IMR-90 (cell line): ENCODE measurements at places on chromosomes 3 and 15. TPM values are rescaled to one million over a fixed set of nuclear protein-coding genes. Genes with fewer than 3 reads are reported as not detected.

GOLGA8Q gene
- 0.18 and 0.28 TPM in 2 replicates for total RNA-seq

CHRM5 gene
- total RNA-seq = under 0.01 TPM in 2 replicates

SEMA6D gene
- 17.4 and 18.3 TPM in 2 replicates for total RNA-seq

FAM81A gene
- not detected in 2 replicates for total RNA-seq

FOXB1 gene
- not detected in 2 replicates for total RNA-seq

AHSG gene
- not detected in 2 replicates for total RNA-seq

DNA sequence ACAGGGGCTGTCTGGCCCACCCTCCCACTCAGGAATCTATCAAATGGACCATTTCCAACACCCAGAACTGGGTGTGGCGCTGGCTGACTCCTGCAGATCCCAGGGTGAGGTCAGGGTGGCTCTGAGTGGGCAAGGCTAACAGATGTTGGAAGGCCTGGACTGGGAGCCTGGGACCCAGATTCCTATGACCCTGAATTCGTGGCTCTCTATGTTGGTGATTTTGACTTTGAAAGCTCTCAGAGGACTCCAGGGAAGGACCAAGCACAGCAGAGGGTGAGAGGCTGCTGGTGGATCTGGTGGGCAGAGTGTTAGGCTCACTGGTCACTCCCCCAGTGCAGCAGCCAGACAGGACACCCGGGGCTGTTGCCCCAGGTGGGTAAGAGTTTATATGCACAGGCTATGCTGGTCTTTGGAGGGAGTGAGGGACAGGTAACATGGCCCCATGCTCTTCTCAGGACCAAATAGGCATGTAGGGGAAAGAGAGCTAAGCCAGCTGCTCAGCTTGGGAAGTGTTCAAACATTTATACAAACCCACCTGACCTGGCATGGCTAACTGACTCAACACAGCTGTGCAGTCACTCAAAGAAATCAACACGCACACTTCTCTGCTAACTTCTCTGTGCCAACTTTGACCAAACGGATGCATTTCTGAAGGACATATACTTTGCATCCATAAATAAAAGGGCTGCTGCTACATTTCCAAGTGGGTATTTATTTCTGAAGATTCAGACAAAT is 62.6 kb upstream of the RAB6B start:
- no peak for DNase-seq

DNA sequence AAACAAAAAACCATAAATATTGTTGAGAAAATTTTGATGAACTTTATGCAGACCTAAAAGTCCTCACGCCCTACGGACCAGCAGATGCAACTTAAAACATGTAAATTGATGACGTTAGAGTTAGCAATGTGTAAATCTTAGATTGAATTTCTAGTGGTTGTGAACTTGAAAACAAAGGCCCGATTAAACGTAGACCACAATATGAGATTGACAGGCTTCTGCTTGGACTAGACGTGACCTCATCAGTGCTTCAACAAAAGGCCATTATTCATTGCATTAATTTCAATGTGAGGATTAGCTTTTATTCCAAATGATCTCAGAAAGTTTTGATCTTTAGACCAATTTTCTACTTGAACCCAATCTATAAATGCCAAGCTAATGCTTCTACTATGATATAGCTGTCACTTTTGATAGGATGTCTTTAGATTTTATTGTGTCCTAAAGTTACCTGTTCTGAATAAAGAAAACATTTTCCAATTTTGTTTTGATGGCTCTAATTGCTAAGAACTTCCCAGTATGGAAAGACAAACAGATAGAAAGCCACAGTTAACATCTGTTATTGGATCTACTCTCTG is 55.4 kb upstream of the SPPL2A start:
- no peak for DNase-seq

- DNase-seq = no peak
Measured at GRCh38 chr3:76827701-76828226, 212.1 kb upstream of the ROBO2 start.

- no peak for DNase-seq
Measured at GRCh38 chr15:25240461-25241021, 198.3 kb downstream of the UBE3A start.

DNA sequence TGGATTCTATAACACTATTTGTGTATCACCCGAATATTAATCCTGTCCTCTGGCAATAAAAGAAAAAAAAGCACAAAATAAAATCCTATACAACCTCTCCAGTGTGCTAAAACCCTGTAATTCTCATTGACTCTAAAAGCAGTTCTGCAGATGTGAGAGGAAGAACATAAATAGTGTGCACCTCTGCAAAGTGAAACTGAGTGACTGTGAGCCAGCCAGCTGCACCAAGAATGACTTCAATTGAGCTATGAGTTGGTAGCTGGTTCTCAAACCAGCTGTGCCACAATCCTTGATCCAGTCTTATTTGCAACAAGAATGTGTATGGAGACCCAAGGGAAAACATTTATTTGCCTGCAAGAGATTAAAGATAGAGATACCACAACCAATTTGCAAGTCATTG is 31.2 kb upstream of the COL8A1 start:
- DNase-seq = no peak

DNA sequence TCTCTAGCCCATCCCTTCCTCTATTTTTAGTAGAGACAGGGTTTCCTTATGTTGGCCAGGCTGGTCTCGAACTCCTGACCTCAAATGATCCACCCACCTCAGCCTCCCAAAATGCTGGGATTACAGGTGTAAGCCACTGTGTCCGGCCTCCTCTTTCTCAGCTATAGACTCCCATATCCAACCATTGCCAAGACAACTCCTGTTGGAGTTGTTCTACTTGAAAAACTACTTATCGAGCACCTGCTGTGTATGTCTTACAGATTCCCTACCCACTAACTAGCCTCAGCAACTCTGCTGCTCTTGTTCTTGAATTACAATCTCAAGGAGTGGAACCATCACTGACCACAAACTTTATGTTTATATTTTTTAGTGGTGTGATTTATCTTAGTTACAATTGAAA is 186.6 kb downstream of the SLC9A9 start:
- no peak for DNase-seq

- DNase-seq = no peak
Measured at GRCh38 chr3:31925271-31925630, 55.8 kb downstream of the OSBPL10 start.

DNA sequence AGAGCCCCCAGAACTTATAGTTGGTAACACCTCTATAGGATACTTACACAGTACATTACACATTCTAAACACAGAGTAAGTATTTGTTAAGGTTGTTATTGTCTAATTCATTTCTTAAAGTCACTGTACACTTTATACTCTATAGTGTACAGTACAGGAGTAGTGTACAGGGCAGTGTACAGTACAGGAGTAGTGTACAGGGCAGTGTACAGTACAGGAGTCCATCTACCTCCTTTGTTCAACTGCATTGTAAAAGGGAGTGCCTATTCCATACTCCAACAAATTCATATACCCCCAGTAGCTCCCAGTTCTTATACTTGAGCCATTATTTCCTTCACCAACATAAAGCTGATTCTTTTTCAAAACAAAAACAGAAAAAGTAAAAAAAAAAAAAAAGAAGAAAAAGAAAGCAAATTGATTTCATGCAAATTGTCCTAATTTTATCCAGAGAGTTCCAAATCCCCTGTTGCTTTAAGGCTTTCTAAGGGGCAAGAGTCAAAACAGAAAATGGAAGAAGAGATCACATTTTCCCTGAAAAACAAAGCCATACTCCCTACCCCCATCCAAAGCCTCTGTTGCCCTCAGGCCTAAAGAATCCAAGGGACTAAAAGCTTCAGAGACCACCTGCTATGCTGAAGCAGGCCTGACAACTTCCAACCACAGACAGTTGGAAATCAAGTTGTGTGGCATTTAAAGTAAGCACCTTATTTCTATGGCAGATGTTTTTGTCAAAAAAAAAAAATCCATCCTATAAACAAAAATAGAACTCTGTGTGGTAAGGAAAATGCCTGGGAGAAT is 125.6 kb downstream of the PLCH1 start:
- DNase-seq = no peak

- DNase-seq = no peak
Measured at GRCh38 chr3:32959371-32959770, 7.9 kb downstream of the CCR4 start.

GRCh38 chr3:153919773-153920172 is 201.4 kb upstream of the ARHGEF26 start:
- DNase-seq = no peak

- DNase-seq = peak; percentile 94
Measured at GRCh38 chr3:177451864-177452830, 254.9 kb upstream of the TBL1XR1 start.

DNA sequence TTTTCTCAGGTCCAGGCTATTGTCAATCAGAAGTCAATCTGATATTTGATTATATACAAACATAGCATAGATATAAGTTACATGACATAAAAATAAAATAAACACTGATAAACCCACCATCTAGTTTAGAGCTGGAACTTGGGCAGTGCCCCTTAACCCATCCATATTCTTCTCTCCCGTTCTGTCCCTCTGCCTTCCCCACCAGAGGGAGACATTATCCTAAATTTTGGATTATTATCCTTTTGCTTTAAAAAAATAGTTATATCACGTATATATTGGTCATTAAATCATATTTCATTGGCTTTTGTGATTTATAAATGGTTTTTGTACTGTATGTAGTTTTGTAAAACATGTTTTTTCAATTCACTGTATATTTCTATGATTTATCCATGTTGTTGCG is 107.9 kb downstream of the GMPS start:
- no peak for DNase-seq

GRCh38 chr3:78888635-78889034 is 879.2 kb downstream of the ROBO1 start:
- DNase-seq = peak; percentile 75

DNA sequence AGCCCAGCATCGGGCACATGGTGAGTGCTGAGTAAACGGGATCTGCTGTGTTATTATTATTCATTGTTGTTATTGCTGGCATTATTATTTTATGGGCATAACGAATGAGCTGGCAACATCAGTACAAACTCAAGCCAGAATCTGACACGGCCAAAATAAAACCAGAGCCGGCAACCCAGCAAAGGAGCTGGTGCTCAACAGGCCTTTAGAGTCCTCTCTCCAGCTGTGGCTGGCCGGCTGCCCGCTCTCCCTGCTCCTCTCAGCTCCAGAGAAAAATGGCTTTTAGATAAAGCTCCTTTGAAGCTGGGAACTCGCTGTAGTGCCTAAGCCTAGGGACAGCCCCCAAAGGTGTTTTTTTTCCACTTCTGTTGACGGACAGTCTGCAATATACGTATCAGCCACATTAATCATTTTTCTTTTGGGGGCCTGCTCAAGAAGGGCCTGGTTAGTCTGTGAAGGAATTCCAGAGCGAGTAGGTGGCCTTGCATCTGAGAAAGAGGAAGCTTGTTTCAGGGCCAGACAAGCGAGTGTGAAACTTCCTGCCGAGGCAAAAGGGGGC is 193.9 kb upstream of the UBE2E1 start:
- DNase-seq = peak; percentile 80

GRCh38 chr3:3305841-3306240 is 126.3 kb upstream of the CRBN start:
- DNase-seq = no peak

DNA sequence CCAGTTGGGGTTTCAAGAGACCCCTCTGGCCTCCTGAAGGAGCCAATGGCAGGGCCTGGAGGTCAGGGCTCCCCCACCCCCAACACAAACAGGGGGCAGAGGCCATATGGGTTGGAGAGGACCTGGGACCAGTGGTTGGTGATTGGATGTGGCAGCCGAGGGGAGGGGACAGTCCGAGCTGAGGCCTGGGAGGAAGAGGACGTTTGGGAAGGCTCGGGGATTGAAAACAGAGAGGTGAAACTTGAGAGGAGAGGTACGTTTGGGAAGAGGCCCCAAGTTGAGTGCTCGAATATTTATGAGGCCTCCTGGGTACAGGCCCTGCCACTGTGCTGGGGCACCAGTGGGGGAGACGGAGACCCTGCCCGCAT is 53.7 kb downstream of the DNAJB8 start:
- DNase-seq = no peak

GRCh38 chr3:61646851-61647525 is 85.6 kb downstream of the PTPRG start:
- peak; percentile 15 for DNase-seq

DNA sequence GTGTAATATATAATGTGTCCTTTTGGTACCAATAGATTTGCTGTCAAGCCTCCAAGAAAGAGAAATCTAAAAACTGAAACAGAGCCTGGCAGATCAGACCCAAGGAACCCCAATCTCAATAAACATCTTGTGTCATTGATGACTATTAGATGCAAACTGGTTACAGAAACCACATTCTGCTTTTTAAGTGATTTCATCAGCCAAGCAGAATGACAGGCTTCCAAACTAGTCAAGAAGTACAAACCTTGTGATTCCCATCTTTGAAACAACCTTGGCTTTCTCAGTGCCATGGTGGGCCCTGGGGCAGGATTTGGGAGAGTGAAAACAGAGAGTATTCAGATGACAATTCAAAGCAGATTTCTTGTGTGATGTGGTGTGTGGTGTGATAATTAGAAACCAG is 45.6 kb upstream of the STRIT1 start:
- DNase-seq = no peak
